ENCODE measurements at places on chromosomes 2 and 18.
A peak's percentile ranks its signal among the peaks of the same experiment; 100 is the strongest.

- DNase-seq = no peak
Measured at GRCh38 chr2:239555571-239555905, 154.7 kb upstream of the HDAC4 start.

GRCh38 chr2:39246382-39246980 is 2.7 kb upstream of the CDKL4 start:
- DNase-seq = no peak

- DNase-seq = no peak
Measured at GRCh38 chr18:36661999-36662398, 166.8 kb downstream of the TPGS2 start.

- no peak for DNase-seq
Measured at GRCh38 chr2:12762976-12763375, 46.2 kb downstream of the TRIB2 start.

DNA sequence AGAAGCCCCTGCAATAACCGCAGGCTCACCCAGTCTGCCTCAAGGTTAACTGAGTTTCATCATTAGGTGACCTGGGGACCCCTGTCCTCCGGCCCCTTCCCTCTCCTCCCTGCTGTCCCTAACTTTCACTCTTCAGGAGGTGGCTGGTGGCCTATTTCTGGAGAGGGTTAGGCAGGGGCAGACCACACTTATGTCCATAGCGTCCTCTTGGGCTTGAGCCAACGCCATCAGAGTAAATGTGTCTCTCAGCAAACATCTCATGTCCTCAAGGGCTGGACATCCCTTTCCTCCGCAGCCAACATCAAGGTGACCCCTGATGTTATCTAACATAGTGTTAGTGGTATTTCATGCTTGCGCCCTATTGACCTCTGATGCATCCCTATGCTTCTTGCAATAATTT is 114.8 kb downstream of the BCL11A start:
- DNase-seq = no peak

GRCh38 chr2:70960833-70961647 is 17.4 kb upstream of the ANKRD53 start:
- peak; percentile 12 for DNase-seq

GRCh38 chr2:130776550-130776949 is 21.2 kb downstream of the AMER3 start:
- no peak for DNase-seq

DNA sequence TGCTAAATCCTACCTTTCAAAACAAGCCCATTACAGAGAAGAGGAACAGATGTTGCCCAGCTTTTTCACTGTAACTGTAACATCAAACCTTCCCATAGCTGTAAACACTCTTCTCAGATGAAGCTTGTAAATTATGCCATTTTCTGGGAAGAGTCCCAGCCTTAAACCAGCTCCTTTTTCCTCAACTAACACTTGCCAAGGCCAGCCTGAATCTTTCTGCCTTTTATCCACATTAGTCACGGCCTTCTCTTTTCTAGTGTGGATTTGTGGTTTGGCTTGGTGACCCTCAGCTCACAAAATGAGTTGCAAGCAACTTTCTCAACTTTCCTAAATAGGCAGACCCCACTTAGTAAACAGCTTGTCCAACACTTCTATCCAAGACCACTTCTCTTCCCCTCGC is 90.2 kb downstream of the CABLES1 start:
- DNase-seq = no peak

GRCh38 chr2:224716921-224717320 is 756 bp upstream of the CCDC195 start:
- DNase-seq = no peak

GRCh38 chr2:133411857-133412256 is 156.4 kb downstream of the NCKAP5 start:
- no peak for DNase-seq

GRCh38 chr2:227415538-227416424 is 28.0 kb upstream of the SCYGR1 start:
- DNase-seq = no peak

DNA sequence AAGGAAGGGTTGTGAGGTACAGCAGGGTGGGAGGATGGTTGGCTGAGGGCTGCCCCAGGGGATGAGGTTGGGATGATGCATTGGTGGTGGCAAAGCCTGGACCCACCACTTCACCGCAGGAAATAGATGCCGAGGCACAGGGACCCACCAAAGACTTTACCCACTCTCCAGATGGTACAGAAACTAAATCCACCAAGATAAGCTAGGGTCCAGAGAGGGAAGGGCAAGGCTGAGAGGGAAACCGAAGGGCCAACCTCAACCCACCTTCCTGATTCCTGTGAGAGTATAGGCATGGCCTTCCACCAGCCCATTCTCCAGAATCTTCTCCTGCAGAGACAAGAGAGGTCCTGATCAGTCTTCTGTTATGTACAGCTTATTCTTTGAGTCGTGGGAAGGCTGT is 18.1 kb downstream of the CAPN14 start:
- DNase-seq = no peak

GRCh38 chr2:153567367-153567766 is 88.8 kb upstream of the RPRM start:
- DNase-seq = no peak

All from central memory CD8-positive, alpha-beta T cell (primary cell).